ENCODE measurements at places on chromosomes 7 and 10.

DNA sequence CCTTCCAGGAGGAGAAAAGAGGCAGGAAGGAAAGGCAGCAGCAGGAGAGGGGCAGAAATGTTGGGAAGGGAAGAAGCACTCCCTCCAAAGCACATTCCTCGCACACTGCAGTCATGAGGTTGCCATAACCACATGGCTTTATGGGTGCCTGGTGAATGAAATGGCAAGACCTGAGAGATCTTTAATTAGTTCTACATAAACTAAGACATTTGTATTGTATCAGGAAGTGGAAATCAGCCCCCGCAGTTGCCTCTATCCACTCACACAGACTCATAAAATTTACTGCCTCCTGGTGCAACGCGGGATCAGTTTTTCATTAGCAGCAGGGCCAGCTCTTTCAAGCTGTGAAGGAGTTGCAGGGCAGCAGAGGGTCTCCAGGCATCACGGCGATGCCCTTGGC is 106.4 kb downstream of the COL13A1 start:
- DNase-seq = no peak

GRCh38 chr10:91521439-91521838 is 111.3 kb downstream of the HECTD2 start:
- no peak for DNase-seq

- DNase-seq = no peak
Measured at GRCh38 chr10:49541762-49542161, 2.8 kb upstream of the ERCC6 start.

DNA sequence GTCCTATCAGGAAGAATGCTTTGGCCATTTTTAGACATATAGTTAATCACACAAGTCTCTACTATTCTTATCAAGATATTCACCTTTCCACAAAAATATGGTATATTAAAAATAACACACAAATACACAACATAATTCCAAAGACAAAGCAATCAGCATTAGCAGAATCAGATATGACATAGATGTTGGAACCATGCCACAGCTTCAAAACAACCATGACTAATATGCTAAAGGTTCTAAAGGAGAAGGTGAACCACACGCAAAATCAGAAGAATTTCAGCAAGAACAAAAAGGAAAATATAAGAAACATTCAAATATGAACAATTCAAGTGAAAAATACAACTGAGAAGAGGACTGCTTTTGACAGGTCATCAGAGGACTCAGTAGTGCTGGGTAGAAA is 670.2 kb upstream of the SORCS1 start:
- DNase-seq = no peak

GRCh38 chr7:30915005-30915601 is 3.5 kb downstream of the AQP1 start:
- no peak for DNase-seq

- DNase-seq = no peak
Measured at GRCh38 chr7:23261843-23262452, 15.4 kb downstream of the GPNMB start.

GRCh38 chr7:121328508-121329190 is at the start of gene WNT16:
Gene WNT16 (plus strand): TSS chr7:121329000. CDS start chr7:121329293, 293 bp downstream.
- DNase-seq = no peak

- DNase-seq = no peak
Measured at GRCh38 chr7:122143376-122143750, 686 bp downstream of the AASS start.

DNA sequence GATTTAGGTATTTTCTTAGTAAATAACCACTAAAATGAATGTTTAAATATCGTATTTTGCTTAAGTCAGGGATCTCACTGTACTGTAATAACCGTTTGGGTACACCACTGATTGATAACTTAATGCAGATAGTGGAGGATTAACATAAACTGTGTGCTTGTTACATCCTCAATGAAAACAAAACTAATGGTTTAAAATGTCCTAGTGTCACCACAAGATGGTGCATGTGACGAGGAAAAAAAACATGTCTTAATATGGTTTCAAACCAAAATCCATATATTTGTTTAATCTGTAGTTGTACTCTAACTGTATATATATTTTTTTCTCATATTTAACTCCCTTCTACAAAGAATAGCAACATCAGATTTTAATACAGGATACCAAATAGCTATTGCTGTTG is 19.2 kb downstream of the ARMC10 start:
- DNase-seq = no peak

DNA sequence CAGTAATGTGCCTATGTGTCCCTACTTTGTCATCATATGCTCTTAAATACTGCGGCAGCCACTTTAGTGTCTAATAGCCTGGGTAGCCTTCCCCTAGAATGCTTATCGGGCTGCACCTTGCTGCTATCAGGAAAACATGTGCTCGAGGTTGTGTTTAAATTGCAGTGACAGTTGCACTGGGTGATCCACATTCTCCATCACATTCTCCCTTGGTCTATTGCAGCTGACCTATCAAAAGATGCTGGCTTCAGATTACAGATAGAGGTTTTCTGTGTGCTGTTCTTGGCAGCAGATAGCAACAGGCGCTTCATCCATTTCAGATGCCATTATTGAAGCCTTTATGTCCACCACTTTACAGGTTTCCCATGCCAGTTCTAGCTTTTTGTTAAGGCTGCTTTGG is 130.1 kb upstream of the MDFIC start:
- DNase-seq = no peak

GRCh38 chr7:43808410-43808809 is 49.9 kb downstream of the BLVRA start:
- no peak for DNase-seq

DNA sequence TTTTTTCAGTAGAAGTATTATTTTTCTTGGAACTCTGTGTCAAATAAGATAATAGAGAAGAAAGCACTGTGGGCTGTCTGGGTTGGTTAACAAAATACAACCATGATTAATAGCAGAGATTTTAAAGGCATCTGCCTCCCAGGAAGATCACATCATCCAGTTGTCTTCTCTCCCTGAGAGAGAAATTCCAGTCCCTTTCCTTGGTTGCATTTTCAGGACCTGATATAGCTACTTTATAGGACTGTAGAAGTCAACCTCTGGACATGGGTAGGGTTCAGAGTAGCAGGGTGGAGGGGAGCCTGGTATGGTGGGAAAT is 309.9 kb upstream of the IGFBP3 start:
- DNase-seq = no peak

DNA sequence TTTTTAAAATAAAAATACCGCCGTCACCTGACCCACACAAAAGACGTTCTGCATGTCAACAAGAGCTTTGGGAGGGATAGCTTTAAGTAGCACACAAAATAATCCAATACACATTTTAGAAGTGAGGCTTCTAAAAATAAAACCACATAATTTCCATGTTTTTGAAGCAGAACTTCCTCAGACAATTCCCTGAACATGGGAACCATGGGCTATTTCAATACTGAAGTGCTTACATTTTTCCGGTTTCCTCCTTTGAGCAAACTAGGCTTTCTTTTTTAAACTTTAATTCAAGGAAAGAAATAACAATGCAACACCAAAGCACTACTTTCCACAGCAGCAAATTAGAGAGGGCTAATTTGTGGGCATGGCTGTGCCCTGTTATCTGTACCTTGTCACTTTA is 59.9 kb downstream of the ELMO1 start:
- no peak for DNase-seq

- DNase-seq = no peak
Measured at GRCh38 chr10:90591629-90592028, 266.2 kb downstream of the HTR7 start.

DNA sequence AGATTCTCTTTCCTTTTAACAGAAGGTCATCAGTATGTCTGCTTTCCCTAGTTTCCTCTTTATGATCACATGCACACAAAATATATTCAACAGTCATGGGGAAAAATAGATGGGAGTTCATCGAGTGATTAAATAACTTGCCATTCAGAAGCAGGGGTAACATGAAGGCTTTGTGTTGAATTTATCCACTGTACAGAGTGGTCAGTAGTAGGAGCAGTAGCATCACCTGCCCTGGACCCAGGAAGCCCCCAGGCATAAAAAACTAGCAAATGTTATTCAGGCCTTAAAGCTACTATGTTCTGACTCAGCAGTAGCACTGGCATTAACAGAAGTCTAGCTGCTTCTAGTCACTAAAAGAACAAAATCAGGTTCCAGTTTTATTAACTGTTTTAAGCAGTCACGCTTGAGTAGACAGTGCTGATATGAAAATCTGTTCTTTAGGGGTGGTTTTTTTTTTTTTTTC is 31.4 kb upstream of the FAM133B start:
- DNase-seq = no peak

DNA sequence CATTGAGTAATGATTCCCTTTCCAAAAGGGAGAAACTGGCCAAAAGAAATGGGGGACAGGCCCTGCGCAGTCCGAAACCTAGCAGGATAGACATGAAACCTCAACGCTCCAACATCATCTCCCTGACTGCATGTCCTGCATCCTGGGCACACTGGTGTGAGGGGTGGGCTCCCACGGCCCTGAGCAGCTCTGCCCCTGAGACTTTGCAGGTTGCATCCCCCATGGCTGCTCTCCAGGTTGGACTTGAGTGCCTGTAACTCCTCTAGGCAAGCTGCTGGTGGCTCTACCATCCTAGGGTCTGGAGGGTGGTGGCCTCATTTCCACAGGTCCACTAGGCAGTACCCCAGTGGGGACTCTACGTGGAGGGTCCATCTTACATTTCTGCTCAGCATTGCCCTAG is 16.3 kb upstream of the CRYGN start:
- DNase-seq = no peak

DNA sequence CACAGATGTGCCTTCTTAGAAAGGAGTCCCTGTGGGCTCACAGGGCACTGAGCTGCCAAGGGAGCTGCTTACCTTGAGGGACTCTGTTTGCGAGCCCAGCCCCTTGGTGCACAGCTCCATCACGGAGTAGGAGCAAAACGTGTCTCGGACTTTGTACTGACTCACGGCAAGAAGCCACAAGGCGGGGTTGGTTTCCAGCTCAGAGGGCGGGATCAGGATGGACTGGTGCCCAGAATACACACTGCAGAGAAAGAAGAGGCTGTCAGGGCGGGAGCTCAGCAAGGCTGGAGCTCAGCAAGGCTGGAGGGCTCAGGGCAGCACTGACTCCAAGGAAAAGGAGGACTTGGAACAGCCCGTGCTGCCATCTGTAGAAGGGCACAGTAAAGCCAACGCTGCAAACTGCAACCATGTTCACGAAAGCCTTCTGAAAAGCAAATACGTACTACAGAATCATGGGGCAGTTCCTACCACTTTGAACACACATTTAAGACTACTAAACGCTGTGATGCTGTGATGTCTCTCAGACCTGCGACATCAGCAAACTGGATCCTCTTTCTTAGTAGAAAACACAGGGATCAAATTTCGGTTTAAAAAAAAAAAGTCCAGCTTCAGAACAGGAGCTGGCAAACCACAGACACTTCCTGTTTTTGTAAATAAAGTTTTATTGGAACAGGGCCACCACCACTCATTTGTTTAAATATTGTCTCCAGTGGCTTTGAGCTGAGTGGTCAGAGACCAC is 194.3 kb downstream of the ZMYND11 start:
- peak; percentile 85 for DNase-seq

- DNase-seq = no peak
Measured at GRCh38 chr7:87370660-87371180, 25.3 kb downstream of the CROT start.

- DNase-seq = no peak
Measured at GRCh38 chr7:20089431-20089830, 127.8 kb downstream of the MACC1 start.

- DNase-seq = no peak
Measured at GRCh38 chr10:6473901-6474370, 106.1 kb downstream of the PRKCQ start.

DNA sequence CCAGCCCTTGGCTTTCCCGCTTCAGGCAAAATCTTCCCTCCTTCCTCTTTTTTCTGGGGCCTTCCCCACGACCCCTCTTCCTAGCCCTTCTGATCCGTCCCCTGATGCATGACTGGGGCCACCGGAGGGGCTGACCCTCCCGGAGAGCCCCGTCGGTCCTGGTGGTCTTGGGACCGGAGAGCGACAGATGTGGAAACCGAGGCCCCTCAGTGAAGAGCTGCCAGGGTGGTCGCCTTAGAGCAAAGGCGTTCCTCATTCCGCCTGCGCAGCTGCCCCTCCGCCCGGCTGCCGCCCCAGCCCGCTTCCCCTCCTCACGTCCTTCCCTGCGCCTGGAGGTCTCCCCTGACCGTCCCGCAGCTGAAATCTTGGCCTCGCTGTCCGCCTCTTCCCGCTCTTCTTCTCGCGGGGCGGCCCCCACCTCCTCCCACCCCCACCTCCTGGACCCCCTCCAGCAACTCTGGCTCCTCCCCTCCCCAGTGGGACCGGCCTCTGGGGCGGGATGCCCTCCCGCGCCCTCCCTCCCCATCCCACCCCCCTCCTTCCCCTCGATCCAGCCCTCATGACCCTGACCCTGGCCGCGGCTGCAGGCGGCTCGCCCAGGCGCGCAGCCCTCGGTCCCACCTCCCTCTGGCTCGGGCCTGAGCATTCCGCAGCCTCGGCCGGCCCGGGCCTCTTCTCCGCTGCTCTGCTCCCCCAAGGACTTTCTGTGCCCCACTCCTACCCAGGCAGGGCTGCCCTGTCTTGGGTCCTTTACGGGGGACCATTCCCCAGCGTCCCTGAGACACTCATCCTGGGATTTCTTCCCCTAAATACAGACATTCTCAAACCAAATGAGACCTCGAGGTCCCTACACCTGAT is at the start of gene RARRES2:
RARRES2 (minus strand) TSS at position 367 of the 858 bp plus-strand sequence. CDS start 1,020 bp downstream, outside the sequence.
- no peak for DNase-seq

DNA sequence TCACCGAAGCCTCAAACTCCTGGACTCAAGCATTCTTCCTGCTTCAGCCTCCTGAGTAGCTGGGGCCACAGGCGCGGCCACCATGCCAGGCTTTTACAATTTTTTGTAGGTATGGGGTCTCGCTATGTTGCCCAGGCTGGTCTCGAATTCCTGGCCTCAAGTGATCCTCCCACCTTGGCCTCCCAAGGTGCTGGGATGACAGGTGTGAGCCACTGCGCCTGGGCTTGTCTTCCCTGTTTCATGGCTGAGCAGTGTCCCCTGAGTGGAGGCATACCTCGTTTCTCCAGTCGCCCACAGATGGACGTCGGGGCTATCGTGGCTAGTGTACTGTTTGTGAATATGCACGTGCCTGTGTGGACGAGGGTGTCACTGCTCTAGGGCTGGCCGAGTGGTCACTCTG is 11.3 kb downstream of the INPP5A start:
- no peak for DNase-seq

DNA sequence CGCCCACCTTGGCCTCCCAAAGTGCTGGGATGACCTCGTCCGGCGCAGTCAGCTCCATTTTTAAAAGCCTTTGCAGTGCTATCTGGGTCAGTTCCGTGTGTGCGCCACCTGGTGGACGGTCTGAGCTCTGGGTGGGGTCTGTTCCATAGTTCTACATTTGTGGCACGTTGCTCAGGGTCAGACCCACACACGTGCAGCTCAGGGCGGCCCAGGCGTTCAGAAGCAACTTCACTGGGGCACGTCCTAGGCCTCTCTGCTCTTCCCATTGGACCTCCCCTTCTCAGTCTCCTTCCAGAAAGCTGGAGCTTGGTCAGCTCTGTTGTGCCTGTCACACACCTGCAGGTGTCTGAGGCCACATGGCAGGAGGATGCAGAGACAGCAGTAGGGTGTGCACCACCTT is 137.9 kb downstream of the DNAJB6 start:
- no peak for DNase-seq

- no peak for DNase-seq
Measured at GRCh38 chr7:101163279-101164070, 1.9 kb downstream of the VGF start.

GRCh38 chr10:48773580-48773979 is 88.9 kb downstream of the WDFY4 start:
- no peak for DNase-seq

- no peak for DNase-seq
Measured at GRCh38 chr10:132100091-132100481, 34.3 kb downstream of the JAKMIP3 start.

GRCh38 chr10:60296073-60296472 is 93.6 kb downstream of the ANK3 start:
- no peak for DNase-seq

- DNase-seq = no peak
Measured at GRCh38 chr7:68833422-68833821, 764.9 kb upstream of the AUTS2 start.

- no peak for DNase-seq
Measured at GRCh38 chr7:114217026-114217806, 197.4 kb upstream of the FOXP2 start.

Data from thoracic aorta (tissue), 2 donors.